ENCODE measurements at places on chromosomes 5 and 9. TPM values are rescaled to one million over a fixed set of nuclear protein-coding genes. Genes with fewer than 3 reads are reported as not detected.

The IGFBPL1 gene
- total RNA-seq: not detected

The ROR2 gene
- total RNA-seq: 0.70 TPM

DNA sequence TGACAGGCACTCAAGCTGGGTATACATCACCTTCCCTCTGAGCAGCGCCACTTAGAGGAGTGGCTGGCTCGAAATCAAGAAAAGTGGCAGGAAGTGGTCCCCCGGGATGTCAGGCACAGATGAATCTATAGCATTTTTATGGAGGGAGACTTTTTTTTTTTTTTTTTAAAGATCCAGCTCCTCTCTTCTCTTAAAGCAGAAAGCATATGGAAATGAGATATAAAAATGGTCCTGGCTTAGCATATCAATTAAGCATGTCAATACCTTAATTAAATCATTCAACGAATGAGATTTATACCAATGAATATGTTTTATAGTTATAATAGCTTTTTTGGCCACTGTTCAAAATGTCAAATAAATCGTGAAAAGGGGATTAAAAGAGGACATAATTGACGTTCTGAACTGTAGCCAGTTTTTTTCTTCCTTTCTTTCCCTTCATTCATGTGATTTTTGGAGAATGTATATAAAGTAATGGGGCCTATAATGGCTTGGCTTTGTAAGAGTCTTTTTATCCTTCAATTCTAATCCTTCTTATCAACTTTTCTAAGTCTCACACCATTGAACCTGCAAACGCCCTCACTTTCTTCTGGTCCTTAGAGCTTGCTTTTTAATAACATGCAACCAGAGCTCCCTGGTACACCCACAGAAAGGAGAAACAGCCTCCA is 319.2 kb upstream of the PANK3 start:
- no peak for DNase-seq
- no peaks in the 10 kb centered on the region for H3K4me1 ChIP-seq
- no peaks in the 10 kb centered on the region for H3K27me3 ChIP-seq
- no peak overlapping the region for H3K27ac ChIP-seq
- H3K4me3 ChIP-seq: no peak overlapping the region

DNA sequence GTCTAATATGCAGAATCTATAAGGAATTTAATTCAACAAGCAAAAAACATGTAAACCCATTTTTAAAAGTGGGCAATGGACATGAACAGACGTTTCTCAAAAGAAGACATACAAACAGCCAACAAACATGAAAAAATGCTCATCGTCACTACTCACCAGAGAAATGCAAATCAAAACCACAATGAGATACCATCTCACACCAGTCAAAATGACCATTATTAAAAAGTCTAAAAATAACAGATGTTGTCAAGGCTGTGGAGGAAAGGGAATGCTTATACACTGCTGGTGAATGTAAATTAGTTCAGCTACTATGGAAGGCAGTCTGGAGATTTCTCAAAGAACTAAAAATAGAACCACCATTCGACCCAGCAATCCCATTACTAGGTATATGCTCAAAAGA is 3.1 kb upstream of the KLHL3 start:
- no peak overlapping the region for H3K4me3 ChIP-seq
- no peaks in the 10 kb centered on the region for H3K36me3 ChIP-seq
- H3K27me3 ChIP-seq: no peaks in the 10 kb centered on the region
- H3K27ac ChIP-seq: no peak overlapping the region

DNA sequence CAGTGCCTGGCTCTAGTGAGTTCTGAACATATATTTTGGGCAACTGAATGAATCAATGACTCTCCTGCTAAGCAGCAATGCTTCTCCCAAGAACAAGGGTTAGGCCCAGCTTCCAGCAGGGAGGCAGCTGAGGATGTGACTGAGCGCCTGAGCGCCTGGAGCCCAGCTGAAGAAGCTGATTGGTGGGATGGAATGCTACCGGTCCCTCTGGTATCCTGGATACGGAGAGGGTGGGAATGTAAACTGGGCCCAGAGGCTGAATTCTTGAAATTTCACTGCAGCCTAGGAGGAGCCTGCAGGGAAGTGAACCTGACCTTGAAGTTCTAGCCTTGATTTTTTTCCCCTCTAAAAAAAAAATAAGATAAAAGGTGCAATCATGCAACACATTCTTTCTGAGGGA is 43.2 kb downstream of the WWC1 start:
- H3K4me1 ChIP-seq: no peaks in the 10 kb centered on the region
- DNase-seq: no peak
- no peak overlapping the region for H3K27ac ChIP-seq
- no peaks in the 10 kb centered on the region for H3K27me3 ChIP-seq
- no peaks in the 10 kb centered on the region for H3K36me3 ChIP-seq

- H3K4me3 ChIP-seq: no peak overlapping the region
- no peak overlapping the region for H3K27ac ChIP-seq
- H3K36me3 ChIP-seq: no peaks in the 10 kb centered on the region
- no peak for DNase-seq
Observed at GRCh38 chr5:6393596-6394194, 15.3 kb upstream of the MED10 start.

- H3K36me3 ChIP-seq: no peaks in the 10 kb centered on the region
- H3K27me3 ChIP-seq: no peaks in the 10 kb centered on the region
- H3K4me3 ChIP-seq: no peak overlapping the region
- peaks cover 13% of the 10 kb centered on the region for H3K4me1 ChIP-seq
Observed at GRCh38 chr5:134406390-134406789, 5.3 kb downstream of the CDKN2AIPNL start.

DNA sequence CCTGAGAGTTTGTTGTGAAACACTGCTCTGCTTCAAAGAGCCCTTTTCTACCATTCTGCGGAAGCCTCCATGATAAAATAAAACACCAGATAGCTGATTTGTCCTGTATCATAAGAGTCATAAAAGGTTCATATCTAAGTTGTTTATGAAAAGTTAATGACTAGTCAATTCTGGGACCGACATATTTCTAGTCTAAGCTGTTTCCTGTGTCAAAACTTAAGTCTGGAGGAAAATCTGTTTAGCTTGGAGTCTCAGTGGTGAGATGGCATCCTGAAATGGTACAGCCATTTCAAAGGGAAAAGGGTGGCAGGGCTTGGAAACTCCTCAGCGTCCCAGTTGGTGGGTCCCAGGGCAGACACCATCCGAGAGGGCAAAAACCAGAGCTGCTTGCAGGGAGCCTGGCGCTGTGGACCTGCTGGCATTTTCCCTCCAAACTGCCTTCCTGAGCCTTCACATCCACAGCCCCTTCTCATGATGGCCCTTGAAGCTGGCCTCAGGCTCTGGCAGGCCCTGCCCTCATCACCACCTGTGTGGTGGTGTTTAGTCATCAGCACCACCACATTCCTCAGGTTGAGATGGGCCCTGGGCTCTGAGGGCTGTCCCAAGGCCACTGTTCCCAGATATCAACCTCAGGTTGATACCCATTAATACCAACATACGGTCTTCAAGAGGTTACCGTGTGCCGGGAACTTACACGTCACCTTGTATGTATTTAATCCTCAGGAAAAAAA is 184.0 kb downstream of the HSPA4 start:
- H3K4me1 ChIP-seq: no peaks in the 10 kb centered on the region
- no peaks in the 10 kb centered on the region for H3K27me3 ChIP-seq
- no peak overlapping the region for H3K4me3 ChIP-seq
- no peaks in the 10 kb centered on the region for H3K36me3 ChIP-seq
- H3K27ac ChIP-seq: no peak overlapping the region

Data from Peyer's patch (tissue), 4 donors.